ENCODE measurements at places on chromosomes 11 and 22.

- no peak for DNase-seq
Measured at GRCh38 chr11:120786206-120786735, 237.6 kb upstream of the TBCEL start.

DNA sequence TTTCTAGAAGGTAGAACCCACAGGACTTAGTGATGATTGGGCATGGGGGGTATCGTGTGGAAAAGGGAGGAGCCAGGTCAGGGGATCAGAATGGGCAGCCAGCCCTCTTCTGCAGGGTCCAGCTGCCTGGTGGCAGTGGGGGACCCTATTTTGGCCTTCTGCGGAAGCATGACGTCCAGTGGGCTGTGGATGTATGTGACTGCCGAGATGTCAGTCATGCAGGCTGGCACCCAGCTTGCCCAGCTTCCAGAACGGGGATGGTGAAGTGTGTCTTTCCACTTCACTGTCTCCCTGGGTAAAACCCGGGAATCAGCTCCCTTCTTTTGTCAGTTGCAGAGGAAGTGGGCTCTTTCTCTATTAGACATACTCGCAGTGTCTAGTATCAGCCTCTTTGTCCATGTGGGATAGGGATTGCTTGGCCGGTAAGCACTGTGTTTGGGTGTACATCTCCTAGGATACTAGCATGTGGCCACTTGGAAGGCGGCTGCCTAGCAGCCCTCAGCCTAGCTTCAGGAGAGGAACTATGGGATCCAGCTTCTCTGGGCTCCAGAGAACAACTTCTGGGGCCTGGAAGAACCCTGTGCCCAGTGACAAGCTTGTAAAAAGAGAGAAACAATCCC is 51.4 kb downstream of the GRIK4 start:
- DNase-seq: no peak

- DNase-seq: peak; percentile 42
Measured at GRCh38 chr11:111441443-111441842, 62.4 kb upstream of the POU2AF1 start.

GRCh38 chr11:116906479-116906878 is 69.1 kb upstream of the APOA1 start:
- no peak for DNase-seq

DNA sequence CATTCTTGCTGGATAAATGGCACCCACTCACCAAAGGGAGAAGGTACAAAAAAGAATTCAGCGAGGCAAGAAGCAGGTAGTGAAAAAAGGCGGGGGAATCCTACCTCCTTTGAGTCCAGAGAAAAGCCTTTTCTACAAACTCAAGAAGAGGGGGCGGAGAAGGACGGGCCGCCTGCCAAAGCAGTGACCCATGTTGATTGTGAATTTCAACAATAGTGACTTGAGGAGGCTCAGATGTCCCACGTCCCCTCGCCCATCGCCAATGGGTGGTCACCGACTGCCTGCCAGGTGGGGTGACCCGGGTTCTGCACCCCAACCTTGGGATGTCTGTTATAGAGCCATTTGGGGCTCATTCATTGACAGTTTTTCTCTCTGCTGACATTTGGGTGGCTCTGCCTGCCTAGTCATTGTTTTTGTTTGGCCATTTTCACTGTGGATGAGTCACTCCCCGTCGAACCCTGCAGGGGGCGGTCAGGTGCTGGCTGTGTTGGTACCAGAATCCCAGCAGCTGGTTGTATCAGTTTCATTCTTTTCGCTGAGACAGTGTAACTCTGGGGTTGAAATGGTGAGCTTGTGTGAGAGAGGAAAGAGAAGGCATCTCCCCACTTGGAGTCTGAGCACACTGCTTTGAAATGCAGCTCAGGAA is 163.4 kb upstream of the NCAM1 start:
- DNase-seq: peak; percentile 59

DNA sequence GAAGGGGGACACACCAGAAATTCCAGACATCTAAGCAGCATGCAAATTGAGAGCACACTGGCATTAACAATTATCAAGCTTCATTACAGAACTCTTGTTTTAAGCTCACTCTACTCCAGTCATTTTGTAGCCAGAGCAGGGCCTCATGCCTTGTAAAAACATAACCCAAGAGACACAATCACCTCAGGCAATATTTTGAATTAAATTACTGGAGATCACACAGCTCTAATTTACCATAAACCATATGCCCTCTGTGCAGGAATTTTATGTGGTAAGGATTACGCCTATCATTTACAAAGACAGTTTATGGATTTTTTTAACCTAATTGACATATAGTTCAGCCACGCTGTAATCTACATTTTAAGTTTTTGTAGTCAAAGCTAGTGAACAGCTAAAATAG is 414.1 kb upstream of the DDI1 start:
- no peak for DNase-seq

GRCh38 chr11:73995731-73996130 is 13.1 kb upstream of the UCP2 start:
- no peak for DNase-seq

GRCh38 chr22:31605851-31606585 is 56.0 kb downstream of the PISD start:
- no peak for DNase-seq

DNA sequence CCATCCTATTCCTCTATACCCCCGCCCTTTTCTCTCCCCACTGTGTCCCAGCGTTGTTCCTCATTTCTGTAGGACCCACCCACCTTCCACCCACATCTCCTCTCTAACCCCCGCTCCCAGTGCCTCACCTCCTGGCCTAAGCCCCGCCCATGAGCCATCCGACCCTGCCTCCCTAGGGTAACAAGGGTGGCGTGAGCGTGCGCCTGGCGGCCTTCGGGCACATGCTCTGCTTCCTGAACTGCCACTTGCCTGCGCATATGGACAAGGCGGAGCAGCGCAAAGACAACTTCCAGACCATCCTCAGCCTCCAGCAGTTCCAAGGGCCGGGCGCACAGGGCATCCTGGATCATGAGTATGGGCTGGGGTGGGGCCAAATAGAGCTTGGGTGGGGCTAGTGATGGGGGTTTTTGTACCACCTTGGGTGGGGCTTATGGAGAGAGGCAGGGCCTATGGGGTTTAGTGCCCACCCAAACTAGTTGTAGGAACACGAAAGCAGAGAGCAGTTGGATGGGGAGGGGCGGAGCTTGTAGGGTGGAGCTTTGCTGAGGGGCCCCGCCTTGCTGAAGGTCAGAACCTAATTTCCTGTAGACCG is 4.5 kb downstream of the INPP5J start:
- no peak for DNase-seq

DNA sequence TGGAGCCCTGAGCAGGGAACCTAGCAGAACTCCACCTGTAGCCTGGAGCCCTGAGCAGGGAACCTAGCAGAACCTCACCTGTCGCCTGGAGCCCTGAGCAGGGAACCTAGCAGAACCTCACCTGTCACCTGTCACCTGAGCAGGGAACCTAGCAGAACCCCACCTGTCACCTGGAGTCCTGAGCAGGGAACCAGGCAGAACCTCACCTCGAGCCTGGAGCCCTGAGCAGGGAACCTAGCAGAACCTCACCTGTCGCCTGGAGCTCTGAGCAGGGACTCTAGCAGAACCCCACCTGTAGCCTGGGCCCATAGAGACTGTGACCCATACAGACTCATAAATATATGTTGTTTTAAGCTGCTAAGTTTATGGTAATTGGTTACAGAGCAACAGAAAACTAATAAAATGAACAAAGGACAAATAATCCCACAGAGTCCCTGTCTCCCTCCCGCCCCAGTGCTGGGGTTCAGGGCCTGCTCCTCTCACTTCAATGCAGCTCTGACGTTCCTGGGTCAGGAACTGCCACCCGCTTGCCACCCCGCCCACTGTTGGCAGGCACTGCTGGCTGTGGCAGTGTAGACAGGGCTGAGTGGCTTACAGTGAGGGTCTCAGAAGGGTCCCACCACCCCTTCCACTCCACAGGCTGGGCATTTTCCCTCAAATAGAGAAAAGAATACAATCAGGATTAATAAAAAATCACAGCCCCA is 259.1 kb downstream of the TBC1D22A start:
- no peak for DNase-seq

DNA sequence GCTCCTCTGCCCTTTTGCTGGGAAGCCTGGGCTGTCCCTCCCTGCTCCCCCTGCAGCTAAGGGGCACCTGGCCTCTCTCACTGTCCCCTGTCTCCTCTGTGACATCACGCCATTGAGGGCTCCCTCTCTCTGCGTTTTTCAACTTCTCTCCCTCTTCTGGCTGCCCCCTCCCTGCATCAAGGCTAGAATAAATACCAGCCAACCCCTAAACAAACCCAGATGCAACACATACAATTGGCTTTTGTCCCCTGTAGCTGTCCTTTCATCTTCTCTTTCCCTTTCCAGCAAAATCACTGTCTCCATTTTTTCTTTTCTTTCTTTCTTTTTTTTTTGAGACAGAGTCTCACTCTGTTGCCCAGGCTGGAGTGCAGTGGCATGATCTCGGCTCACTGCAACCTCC is 3.3 kb upstream of the MIEF1 start:
- no peak for DNase-seq

DNA sequence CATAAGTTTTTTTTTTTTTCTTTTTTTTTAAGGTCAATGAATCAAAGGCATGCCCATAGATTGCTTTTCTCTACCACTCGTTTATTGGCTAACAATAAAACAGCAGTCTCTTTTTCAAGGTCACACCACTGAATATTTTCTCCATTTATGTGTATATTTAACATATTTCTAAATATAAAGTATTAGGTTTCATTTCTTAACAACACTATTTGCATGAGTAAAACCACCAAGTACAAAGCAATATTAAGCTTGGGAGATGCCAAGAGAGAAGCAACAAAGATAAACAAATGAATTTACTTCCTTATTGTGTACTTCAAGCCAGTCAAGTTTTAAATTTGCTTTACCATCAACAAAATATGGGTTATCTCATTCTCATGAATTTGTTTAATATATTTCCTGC is 708.9 kb upstream of the CCDC179 start:
- no peak for DNase-seq

- no peak for DNase-seq
Measured at GRCh38 chr11:77213029-77213579, 85.1 kb downstream of the MYO7A start.

DNA sequence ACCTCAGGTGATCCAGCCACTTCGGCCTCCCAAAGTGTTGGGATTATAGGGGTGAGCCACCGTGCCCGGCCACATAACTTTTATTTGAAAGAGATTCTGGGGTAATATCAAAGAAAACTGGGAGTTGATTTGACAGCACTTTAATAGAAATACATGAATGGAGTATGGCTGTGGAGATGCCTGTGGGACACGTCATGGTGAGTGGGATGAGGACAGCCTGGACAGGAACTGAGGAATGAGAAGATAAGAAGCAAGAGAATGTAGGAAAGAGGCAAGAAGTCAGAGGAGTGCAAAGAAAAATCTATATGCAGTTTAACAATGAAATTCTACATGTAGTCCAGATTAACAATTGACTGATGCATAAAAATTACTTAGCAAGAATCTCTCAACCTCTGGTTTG is 31.0 kb downstream of the SLC22A6 start:
- no peak for DNase-seq

GRCh38 chr11:22467248-22467647 is 129.1 kb downstream of the SLC17A6 start:
- DNase-seq: no peak

DNA sequence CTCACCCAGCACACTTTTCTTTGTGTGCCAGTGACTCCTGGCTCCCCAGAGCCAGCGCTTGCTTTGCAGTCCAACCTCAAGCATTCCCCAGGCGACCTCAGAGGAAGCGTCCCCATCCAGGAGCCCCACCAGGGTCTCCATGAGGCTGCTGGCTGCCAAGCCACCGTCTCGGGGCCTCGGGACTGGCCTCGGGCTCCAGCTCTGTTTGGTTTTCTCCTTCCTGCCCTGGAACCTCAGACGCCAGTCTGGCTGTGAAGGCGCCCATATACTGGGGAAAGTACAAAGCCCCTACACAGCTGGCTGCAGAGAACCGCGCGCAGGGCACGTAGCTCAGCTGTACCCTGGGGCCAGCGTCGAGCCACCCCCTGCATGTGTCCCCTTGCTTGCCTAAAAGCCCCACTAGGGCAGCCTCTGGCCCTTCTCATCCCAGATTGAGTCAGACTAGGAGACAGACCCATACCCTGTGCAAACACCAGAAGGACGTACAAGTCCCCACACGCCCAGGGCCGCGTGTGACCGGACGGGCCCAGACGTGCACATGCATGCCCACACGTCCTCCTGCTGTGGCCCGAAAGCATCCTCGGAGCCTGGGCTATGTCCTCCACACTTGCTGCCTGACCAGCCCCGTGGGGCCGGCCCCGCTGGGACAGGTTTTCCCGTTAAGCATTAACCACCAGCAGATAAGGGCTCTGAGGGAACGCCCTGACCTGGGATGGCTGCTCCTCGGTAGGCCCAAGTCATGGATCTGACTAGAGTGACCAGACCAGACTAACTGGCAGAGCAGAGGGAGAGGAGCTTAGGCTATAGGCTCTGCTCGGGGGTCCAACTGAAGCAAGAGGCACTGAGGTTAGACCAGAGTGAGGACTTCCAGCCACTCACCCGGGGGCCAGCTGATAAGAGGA is 4.2 kb upstream of the SYT8 start:
- DNase-seq: peak; percentile 94

- DNase-seq: peak; percentile 10
Measured at GRCh38 chr11:43360361-43361032, 1.8 kb downstream of the TTC17 start.
